Temporal lobe (tissue), 4 donors: ENCODE measurements at places on chromosomes 2 and 18. TPM values are rescaled to one million over a fixed set of nuclear protein-coding genes. Genes with fewer than 3 reads are reported as not detected.

KCNJ3 gene
- 12.5 TPM for total RNA-seq

GPBAR1 gene
- 0.25 TPM for total RNA-seq

GKN2 gene
- total RNA-seq = 0.25 TPM

ABCG5 gene
- total RNA-seq = not detected

CROCC2 gene
- total RNA-seq = not detected

KIAA2012 gene
- 0.98 TPM for total RNA-seq

GPR45 gene
- 1.7 TPM for total RNA-seq

PJVK gene
- 4.2 TPM for total RNA-seq

RIT2 gene
- total RNA-seq = 16.0 TPM

WDR54 gene
- total RNA-seq = 32.9 TPM

COL4A3 gene
- 0.49 TPM for total RNA-seq

PSMA8 gene
- not detected for total RNA-seq

RBM44 gene
- total RNA-seq = 3.4 TPM
